Stimulated activated CD8-positive, alpha-beta memory T cell treated with anti-CD3 and anti-CD28 coated beads, Interleukin-7, amount 100 ng/mL, for 1 hour (primary cell): ENCODE measurements at places on chromosomes 3 and 15.

DNA sequence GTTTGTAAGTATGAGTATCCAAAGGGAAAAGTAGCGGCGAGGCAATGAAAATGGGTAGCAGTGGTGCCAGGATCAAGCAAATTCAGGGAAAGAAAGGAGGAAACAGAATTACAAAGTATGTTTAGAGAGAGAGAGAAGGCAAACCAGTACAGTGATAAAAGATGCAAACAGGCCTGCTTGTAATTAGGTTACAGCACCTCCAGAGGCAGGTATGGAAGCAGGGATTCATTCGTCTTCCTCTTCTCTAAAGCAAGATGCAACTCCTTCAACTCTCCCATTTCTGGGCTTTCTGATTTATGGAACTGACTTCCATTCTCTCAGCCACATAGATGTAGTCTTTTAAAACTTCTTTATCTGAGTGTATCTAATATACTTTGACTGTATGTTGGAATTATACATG lies 68.0 kb downstream of the CRYBG3 start:
- no peak for DNase-seq

DNA sequence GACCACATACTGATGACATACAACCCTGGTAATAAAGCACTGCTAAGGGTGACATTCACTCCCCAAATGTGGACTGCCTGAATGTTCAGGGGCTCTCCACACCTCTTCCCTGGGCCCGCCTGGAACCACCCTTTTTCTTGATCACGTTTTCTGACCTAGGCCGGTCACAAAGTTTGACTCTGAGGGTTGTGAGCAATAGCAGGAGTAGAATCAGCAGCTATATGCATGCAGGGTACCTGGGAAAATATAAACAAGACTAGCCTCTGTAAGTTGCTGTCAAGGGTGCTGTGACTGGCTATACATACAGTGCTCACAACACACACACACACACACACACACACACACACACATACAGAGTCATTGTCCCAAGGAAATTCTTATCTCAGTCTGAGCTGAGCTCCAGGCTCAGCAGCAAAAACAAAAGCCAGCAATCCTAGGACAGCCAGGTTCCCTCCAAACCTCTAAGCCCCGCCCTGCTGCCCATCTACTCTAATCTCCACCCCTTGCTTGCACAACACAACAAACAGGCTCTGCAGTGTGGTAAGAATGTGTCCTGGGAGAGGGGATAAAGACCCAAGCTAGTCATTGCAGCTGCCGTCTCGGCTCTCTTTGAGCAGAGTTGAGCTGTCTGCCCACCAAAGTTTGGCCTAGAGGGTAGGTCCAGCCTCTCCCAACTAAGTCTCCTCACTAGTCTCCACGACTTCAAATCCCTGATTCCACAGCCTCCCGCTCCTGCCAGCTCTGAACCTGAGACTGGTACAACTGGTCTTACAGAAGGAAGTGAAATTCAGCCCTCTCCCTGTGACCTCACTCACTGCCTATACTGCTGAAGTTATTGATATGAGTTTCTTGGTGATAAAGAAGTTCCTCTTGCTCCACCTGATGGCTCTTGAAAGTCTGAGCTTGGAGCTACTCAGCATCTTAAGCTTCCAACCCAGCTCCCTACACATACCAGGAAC lies 2.2 kb downstream of the BMF start:
- DNase-seq = no peak

- DNase-seq = no peak
Observed at GRCh38 chr15:57920911-57921310, 144.6 kb downstream of the ALDH1A2 start.

DNA sequence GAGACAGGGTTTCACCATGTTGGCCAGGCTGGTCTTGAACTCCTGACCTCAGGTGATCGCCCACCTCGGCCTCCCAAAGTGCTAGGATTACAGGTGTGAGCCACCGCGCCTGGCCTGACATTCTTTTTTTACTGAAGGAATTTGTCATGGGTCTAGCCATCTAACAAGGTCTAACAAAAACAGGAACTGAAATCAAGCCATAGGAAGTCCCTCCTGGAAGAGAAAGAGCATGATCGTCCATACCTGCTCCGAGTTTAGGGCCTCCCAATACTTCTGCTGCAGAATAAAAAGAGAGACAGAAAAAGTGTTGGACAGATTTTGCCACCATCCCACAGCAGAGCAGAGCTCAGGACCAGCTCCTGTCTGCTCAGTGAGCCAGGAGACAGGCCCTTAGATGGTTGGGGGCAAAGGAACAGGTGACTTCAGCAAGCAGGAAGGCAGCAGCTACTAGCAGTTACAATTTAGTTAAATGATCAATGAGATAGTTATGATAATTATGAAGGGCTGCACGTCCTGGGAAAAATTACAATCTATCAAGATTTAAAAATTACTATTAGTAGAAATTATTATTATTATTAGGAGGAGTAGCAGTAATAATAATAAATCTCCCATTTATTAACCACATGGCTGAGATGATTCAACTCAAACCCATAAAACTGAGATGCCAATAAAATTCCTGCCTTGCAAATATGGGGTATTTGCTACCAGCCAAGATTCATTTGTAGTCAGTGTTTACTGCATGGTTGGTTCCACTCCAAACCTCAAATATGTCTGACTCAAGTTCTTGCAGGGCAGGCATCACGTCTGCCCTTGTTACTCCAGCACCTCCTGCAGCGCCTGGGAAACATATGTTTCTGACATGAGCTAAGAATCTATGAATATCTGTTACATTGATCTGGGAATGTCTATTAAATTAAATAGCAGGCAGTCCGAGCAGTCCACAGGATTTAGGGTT lies 40.1 kb downstream of the TMEM44 start:
- DNase-seq = no peak

DNA sequence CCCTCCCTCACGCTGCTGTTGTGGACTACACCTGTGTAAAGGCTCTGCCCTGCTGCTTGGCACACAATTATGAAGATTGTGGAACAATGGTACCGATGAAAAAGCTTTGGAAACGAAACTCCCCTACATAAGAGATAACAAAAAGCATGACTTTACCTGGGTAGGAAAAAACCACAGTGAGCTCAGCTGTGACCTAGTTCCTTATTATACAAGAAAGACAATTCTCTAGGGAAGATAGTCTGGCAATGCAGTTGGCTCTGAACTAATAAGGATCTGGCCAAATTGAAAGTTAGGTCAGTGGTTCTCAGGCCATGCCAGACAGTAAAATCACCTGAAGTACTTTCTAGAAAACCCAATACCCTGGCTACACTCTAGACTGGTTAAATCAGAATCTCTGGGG lies 16.1 kb downstream of the CLEC3B start:
- no peak for DNase-seq

DNA sequence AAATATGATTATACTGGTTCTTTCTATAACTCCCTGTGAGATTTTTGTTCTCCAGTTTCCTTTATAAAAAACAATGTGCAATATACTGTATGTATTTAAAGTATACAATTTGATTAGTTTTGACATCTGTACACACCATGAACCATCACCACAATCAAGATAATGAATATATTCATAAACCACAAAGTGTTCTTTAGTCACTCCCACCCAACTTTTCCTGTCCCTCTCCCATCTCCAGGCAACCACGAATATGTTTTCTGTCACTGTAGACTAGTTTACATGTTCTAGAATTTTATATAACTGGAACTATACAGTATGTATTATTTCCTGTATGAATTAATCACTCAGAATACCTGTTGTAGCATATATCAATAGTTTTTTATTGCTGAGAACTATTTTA lies 177.0 kb upstream of the MBNL1 start:
- no peak for DNase-seq

DNA sequence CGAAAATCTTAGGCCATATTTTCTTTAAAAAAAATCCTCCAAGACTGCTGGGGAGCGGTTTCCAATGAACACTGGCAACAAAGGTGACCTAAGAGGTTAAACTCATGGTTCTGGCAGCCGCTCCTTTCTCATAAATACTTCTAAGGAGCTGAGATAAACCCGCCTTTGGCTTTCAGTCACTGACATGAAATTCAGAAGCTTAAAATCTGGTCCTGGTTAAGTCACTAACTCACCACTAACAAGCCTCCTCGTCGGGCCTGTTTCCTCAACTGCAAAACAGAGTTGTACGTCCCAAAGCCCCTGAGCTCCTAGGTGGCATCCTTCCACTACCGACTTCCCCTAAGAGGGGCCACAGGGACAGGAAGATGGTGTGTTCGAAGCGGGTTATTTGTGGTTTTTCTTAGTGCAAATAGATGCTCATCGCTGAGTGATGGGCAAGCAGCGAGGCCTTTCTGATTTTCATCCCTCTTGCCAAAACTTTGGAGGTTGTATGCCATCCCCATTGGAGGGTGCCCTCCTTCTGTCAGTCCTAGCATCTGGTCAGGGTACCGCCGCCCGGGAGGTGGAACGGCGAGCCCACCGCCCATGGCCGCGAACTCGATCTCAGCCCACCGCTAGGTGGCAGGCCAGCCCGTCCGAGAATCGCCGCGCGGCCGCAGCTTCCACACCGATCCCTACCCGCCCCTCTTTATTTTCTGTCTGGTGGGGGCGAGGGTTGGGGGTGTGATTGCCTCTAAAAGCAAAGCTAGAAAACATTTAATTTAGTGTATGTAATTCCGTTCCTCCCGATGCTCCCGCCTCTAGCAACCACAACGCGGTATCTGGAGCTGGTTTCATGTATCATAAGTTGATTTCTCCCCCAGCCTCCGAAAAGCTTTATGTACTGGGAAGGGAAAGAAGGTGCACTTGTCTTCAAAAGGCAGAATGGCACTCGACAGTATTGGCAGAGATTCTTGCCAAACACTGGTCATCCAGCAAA lies 4.6 kb downstream of the BCL6 start:
- no peak for DNase-seq

DNA sequence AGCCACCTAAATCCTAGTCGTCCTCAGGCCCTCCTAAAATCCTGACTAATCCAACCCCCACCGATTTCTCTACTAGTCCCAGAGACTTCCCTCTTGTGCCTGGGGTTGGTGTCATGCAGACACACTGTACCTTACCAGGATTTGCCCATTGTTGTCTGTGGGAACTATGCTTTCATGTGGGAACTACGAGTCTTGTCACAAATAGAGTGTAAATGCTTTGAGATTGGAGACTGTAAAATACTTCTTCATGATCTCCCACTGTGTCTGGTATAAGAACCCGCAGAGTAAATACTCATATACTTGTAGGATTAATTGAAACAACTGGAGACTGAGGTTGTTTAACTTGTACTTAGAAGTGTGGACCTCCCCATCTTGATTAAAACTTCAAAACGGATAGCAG lies 11.2 kb downstream of the B3GNT5 start:
- no peak for DNase-seq

- no peak for DNase-seq
Observed at GRCh38 chr15:45442507-45443135, 64.3 kb upstream of the GATM start.

GRCh38 chr3:35183927-35184675 lies 455.2 kb upstream of the ARPP21 start:
- no peak for DNase-seq

DNA sequence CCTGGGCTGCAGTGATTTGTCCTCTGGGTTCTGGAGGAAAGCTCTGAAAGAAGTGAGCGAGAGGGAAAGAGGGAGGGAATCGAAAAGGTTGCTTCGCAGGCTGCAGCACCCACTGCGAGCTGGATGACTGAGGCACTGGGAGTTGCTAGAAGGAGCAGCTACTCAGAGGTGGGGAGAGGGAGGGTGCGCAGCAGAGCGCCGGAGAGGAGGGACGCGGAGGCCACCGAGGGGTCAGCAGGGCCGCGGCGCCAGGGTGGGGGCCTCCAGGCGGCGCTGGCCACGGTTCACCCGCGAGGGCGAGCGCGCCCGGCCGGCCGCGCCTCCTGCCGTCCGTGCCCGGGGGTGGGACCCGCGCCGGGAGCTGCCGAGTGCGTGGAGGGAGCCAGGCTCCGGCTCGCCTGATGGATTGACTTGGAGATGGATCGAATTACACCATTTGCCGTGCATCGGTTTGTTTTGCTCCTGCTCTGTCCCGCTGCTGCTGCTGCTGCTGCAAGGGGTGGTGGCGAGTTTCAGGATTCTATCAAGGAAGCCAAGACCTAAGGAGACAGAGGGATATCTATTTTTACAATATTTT lies at the start of gene SEMA6D:
TSS of gene SEMA6D (plus strand) at position 470 of the 577 bp plus-strand sequence. CDS start 42,294 bp downstream, outside the sequence.
- no peak for DNase-seq

DNA sequence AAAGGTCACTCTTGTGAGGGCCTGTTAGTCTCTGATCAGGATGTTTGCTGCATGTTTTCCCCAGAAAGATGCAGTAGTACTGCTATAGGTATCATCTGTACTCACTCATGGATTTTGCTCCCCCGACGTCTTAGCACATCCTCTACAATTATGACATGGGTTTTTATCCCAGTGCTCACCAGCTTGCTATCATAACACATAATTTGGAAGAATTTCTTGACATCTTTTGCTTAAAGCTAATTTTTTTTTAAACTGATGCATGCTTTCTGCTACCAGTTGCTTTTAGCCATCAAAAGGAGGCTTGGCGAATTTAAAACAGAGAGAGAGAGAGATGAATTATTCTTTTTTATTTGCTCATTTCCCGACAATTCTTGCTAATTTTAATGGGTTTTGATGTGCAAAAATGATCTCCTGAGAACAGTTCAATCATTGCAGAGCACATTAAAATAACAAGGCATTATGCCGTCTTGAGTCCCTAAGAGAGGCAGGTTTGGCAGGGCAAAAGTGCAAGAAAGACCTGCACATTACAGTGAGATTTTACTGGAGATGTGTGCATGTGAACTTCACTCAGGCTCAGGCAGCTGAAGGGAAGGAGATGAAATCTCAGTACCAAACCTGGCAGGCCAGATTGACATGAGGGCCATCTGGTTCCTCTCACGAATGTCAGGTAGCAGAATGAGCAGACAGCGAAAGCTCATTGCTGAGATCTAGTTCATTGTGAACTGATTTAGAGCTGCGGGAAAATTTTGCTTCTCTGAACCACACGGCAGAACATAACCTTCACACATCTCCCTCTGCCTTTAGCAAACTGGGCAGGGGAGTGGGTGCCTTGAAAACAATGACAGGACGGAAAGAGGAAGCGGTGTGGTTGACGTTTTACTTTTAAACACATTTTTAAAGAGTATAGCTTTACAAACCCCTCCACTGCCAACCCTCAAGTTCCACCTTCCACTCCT lies 25.9 kb upstream of the GOLGA8B start:
- no peak for DNase-seq

- no peak for DNase-seq
Observed at GRCh38 chr15:90701880-90702630, 15.1 kb upstream of the BLM start.

DNA sequence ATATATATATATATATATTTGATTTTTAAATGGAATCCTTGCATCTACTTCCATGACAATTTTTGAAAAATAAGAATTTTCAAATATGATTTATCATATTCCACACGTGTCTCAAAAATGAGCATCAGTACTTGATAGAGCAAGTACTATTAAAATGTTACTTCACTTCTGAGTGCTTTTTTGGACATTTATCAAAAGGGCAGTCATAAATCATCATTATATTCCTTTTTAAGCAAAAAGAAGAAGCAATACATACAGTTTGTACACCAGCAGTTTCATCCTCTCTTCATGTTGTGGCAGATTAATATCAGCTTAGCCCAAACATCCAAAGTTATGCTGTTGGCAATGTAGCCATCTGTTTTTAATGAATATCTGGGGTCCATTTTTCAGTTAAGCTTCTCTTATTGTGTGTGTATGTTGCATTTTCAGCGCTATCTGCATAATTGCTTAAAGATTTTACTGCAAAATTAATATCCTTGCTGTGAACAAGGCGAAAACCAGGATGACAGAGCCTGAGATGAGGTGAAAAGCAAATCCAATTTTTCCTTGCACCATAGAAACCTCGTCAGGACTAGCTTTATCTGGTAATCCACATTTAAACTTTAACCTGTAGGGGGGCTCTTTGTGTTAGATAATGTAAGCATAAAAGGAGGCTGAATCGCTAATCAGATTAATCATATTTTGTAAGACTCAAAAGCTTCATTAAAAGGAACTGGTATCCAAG lies 604.9 kb upstream of the AGTR1 start:
- DNase-seq = no peak
